ENCODE measurements at places on chromosomes 2 and 18.

DNA sequence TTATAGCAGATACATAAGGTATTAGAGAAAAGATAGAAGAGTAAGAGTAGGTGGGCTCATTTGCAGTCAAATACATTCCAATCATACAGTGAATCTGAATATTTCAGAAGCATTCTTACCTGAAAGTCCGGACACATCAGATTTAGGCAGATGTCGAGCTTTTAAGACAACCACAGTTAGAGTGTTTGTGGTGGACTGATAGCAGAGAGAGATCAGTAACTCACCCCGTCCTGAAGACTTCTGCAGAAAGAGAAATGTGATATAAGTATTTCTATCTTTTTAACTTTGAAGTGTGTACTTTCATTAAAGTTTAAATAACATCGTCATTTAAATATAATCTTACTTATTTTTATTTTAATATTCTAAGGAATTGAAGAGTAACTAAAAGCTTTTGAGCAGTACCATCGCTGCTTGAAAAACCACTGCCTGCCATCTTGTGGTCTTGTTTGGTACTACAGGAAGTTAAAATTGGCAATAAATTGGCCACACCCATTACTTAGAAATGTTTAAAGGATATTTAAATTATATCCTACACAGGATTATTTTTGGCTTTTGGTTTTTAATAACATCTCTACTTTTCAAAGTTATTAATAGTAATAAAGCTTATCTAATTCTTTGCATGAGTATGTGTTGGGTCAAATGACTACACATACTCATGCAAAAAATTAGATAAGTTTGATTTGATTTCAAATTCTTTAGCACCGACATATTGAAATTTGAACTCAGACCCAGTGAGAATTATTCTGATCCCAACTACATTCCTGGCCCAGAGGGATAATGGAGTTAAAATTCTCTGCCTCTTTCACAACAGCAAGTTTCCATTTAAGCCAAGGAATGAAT, 5.5 kb downstream of the SYT4 start:
- DNase-seq: peak; percentile 66

DNA sequence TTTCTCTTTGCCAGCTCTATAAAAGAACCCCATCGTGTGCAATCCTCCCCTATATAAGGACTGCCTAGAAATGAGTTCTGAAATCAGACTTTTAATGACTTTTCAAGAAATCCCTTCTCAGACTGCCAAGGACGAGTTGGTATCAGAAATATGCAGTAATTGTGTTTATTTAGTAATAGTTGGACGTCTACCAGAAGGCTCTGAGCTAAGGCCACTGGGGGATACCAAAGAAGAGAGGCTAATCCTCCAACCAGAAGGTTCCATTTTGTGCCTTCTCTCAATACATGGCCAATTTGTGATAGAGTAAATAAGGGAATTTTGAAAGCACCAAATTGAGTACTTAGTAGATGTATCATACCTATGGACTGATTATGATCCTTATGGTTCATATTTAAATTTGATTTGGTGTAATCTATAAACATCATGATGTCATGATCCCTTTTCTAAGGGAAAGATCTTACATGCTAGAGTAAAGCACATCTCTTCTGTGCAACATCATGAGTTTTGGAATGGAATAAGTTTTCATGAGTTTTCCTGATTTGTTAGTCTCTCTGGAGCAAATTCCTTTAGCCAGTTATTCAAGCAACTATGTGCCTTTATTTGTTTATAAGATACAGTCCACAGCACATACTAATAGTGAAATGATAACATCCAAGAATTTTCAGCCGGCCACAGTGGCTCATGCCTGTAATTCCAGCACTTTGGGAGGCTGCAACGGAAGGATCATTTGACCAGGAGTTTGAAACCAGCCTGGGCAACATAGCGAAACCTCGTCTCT, 82.2 kb upstream of the LTBP1 start:
- no peak for DNase-seq

GRCh38 chr2:28620801-28621171, 124.9 kb downstream of the PLB1 start:
- no peak for DNase-seq

GRCh38 chr18:23057096-23057495, 78.2 kb upstream of the CABLES1 start:
- DNase-seq: no peak

Data from GM12865 (cell line).